ENCODE measurements at places on chromosomes 16 and 17.

DNA sequence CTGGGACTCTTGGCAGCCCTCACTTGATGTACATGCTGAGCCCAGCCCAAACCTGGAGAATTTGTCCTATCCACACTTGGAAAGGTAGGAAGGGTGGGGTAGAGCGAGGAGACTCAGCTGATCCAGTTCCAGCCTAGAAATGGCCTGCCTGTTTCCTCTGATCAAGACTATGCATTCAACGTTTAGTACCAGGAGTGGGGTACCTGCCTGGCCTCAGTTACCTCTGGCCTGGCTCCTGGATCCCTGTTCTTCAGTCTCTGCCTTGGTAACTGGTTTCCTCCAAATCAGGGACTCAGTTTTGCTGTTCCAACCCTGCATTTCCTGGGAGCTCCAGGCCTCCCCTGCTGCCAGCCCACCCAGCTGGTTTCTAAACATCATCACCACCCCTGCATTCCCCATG, 233.5 kb downstream of the GSG1L start:
- DNase-seq: no peak

DNA sequence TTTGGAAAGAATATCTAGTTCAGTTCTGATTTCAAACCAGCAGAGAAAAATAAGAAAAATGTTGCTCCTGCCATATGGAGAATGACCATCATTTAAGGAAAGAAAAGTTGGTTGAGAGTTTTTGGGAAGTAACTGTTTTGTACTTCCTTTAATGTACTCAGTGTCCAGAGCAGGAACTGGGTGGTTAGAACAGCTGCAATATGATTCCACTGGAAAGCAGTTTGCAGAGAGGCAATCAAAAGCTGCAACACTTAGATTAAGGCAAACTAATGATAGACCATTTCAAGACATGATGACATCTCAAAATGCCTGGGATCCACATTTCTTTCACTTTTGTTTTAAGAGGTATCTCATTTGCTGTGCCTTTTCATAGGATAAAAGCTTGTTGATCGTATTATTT, 313.3 kb upstream of the HSBP1 start:
- no peak for DNase-seq

DNA sequence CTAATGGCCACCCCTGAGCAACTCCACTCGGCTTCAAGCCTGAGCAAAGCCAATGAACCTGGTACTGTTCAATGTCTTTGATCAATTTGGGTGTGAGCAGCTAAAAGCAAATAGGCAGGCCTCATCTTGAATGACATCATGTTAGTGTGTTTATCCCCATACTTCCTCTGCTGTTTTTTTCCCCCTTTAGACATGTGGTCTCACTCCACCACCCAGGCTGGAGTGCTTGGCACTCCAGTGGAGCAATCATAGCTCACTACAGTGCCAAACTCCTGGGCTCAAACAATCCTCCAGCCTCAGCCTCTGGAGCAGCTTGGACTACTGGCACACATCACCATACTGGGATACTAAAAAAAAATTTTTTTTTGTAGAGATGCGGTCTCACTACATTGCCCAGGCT, 75.4 kb downstream of the ARHGAP17 start:
- DNase-seq: no peak

- peak; percentile 65 for DNase-seq
Observed at GRCh38 chr16:2532494-2533141, 1.4 kb upstream of the CEMP1 start.

DNA sequence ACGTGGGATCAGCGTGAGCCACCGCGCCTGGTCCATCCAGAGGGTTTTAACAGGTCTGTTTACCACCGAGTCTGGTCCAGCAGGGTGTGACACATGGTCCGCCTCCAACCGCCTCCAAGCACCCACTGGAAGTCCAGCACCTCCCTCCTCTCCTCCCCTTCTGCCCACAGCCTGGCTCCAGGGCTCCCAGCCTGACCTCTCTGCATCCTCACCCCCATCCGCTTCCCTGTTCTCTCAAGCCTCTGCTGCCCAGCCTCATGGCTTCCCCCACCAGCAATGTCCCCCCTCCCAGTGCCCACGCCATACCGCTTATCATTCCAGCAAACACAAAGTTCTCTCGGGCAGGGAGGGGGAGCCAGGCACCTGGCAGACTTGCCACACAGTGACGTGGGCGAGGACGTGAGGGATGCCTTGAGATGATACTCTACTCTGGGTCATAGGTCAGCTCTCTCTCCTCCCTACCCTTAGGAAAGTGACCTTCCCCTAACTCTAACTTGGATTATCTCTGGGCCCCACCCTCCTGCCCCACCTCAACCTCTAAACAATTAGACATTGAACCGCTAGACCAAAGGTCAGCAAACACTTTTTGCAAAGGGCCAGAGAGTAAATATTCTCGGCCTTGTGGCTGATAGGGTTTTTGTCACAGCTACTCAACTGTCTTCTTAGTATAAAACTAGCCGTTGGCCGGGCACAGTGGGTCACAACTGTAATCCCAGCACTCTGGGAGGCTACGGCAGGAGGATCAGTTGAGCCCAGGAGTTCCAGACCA, 23.1 kb downstream of the CDC42EP4 start:
- no peak for DNase-seq

DNA sequence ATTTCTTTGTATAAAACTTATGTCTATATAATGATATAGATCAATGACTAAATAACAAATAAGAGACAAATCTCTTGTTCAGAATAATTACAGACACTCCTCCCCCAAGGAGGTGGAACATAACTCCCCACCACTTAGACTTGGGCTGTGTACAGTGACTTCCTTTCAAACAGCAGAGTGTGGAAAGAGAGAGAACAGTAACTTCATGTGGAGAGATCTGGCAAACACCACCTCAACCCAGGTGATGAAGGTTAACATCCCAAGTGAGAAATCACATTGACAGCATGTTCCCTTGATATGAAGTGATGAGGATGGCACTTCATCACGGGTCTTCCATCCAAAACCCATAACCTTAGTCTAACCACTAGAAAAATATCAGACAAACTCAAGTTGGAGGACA, 169.3 kb downstream of the PARN start:
- no peak for DNase-seq

DNA sequence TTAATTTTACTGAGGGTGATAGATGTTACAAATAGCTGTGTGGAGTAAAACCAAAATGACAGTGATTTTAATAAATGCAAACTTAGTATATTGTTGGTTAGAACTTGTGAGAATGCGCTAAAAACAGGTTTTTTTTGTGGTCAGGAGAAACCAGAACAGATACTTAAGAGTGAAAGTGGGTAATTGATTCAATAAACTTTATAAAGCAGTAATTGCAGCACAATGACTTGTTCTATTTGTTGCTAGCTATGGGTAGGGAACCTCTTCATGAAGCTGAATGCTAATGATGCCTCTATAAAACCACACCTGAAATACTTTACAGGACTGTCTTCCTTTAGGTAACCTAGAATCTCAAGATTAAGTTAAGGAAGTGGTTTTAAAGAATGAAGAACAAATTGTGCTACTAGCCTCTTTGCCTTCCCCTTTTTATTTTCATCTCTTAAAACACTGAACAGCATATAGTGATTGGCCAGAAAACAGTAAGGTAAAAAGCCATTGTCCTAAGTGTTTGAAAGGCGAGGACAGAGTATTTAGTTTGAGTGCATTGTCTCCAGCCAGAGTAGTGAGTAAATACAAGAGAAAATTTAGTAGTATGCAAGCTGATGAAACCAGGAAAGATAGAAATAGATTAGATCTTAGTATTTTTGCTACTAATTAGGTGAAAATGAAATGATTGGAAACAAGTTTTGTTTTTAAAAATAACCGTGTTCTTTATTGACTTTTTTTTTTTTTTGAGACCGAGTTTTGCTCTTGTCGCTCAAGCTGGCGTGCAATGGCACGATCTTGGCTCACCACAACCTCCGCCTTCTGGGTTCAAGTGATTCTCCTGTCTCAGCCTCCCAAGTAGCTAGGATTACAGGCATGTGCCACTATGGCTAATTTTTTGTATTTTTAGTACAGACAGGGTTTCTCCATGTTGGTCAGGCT, 6.0 kb downstream of the GGNBP2 start:
- no peak for DNase-seq

- DNase-seq: no peak
Observed at GRCh38 chr17:51087072-51087757, 33.5 kb downstream of the SPAG9 start.

- DNase-seq: no peak
Observed at GRCh38 chr17:41340934-41341861, 9.4 kb downstream of the KRT33A start.

DNA sequence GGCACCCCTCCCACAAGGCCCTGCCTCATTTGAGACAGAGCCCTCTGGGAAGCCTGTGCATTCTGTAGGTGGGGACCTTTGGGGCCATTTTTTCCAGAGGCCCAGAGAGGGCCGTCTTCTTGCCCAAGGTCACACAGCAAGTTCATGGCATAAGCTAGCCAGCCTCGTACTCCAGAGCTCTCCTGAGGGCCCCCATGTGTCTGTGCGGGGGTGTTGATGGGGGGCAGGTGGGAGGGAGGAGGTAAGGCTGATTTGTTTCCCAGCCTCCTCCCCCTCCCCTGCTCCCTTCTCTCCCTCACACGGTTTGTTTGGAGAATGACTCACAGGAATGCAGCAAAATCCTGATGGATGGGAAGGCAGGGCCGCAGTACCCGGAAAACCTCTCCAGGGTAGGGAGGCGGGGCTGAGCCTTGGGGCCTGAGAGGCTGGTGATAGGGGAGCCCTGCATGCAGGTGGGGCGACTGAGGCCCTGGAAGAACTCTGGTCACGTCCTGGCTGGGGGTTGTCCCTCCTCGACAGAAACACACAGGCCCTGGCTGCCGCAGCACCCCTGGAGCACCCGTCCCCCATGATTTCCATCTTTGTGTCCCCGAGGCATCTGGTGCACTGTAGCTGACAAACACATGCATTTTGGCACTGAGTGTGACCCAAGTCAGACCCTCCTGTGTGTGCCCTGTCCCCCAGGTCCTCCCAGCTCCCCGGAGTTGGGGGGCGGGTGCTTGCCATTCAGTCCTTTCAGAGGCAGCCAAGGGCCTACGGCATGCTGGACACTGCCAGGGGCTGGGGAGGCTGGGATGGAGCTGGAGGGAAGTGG, 29.7 kb downstream of the RAI1 start:
- DNase-seq: no peak

GRCh38 chr17:50549969-50550368, 3.0 kb downstream of the SPATA20 start:
- DNase-seq: no peak

GRCh38 chr17:75723171-75723930, 2.1 kb downstream of the ITGB4 start:
- DNase-seq: no peak

DNA sequence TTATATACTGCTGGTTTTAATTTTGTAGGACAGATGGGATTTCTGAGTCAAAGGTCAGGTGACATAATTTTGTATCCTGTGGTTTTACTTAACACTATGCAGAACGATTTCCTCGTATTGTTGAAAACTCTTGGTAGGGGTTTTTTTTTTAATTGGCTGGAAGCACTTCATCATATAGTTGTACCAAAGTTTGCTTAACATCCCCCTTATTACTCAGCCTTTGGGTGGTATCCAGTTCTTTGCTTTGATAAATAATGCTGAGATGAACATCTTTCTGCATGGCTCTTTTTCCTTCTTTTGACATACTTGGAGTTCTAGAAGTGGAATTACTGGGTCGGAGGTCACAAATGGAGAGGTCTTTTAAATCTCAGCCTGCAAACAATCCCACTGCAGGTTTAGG, 419.1 kb downstream of the MAF start:
- no peak for DNase-seq

- DNase-seq: no peak
Observed at GRCh38 chr16:72125635-72126428, 32.2 kb downstream of the DHX38 start.

DNA sequence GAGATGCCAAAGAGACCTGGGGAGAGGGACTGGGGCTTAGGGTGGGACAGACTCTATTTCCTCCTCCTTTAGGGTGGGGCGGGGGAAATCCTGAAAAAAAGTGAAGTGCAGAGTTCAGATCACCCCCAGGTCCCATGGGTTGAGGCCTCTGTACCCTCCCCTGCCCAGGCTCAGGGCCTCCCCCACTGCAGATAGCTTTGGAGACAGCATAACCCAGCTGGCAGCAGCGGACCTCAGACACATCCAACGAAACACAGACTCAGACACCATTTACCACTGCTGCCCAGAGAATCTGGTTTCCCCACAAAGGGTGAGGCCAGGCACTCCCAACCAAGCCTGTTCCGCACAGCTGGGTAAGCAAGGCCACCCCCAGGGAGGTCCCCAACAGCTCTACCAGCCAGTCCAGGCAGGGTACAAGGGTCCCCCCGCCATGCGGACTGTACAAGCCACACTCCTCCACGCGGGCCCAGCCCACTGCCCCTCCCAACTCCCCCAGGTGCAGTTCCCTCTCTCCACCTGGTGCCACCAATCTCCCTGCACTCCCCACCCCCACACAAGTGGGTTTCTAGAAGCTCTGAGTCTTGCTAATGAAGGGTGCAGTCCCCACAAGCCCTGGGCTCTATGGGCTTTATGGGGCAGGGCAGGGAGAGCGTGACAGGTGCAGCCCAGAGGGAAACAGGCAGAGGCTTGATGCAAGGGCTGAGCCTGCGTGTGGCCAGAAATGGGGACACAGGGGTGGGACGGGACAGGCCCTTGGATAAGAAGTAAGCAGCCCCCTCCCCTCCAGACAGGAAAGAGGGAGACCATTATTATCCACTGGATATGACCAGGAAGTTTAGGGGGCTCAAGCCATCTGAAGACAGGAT, 8.9 kb downstream of the RHBDF2 start:
- DNase-seq: no peak

GRCh38 chr17:36149296-36149820, 27.1 kb downstream of the TBC1D3B start:
- no peak for DNase-seq

All from stimulated activated CD4-positive, alpha-beta T cell treated with anti-CD3 and anti-CD28 coated beads, Interleukin-2, amount 100 ng/mL, for 24 hours (primary cell).